Stimulated activated CD4-positive, alpha-beta T cell treated with anti-CD3 and anti-CD28 coated beads, Interleukin-12 subunit alpha, Interleukin-12 subunit beta, amount 100 ng/mL, for 4 hours (primary cell): ENCODE measurements at places on chromosomes 2 and 18.

DNA sequence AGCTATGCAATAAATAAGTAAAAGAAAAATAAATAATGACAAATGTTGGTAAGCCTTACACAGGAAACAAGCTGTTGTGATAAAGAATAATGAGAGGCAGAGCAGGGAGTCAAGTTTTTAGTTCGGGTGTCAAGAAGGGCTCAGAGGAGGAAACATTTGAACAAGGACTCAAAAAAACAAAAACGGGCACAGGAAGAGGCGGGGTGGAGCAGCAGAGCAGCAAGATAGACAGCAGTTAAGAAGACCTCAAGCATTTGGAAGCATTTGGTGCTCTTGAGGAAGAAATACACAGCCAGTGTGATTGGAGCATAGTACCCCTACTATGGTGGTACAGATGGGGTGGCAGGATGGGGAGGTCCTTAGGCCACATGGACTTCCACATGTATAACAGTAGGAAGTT, 2.8 kb downstream of the TMEM169 start:
- DNase-seq: no peak

GRCh38 chr2:47607005-47607679, 175.8 kb upstream of the MSH6 start:
- no peak for DNase-seq

- DNase-seq: no peak
These were observed 321.0 kb upstream of the HS6ST1 start for GRCh38 chr2:128639693-128640092.

GRCh38 chr2:3062476-3063260, 314.9 kb downstream of the EIPR1 start:
- no peak for DNase-seq

GRCh38 chr2:8840475-8841091, 3.2 kb upstream of the KIDINS220 start:
- no peak for DNase-seq
